ENCODE measurements at places on chromosomes 6 and 20.

DNA sequence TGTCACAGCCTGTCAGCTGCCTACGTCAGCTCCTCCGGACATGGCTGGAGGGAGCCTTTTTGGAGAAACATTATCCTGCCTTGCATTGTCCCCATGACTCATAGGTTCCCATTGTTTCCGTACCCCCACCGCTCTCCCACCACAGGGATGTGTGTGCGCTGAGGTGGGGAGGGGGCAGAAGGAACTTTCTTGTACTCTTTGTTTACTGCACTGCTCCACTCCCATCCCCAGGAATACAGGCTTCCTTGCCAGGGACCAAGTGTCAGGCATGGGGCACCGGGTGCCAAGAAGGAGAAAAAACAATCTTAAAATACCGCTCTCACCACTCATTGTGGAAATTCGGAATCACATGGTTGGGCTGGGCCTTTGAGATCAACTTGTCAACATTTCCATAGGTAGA is 51.0 kb downstream of the KCNK5 start:
- DNase-seq = no peak

GRCh38 chr6:118408863-118409262 is 139.2 kb upstream of the PLN start:
- DNase-seq = no peak

DNA sequence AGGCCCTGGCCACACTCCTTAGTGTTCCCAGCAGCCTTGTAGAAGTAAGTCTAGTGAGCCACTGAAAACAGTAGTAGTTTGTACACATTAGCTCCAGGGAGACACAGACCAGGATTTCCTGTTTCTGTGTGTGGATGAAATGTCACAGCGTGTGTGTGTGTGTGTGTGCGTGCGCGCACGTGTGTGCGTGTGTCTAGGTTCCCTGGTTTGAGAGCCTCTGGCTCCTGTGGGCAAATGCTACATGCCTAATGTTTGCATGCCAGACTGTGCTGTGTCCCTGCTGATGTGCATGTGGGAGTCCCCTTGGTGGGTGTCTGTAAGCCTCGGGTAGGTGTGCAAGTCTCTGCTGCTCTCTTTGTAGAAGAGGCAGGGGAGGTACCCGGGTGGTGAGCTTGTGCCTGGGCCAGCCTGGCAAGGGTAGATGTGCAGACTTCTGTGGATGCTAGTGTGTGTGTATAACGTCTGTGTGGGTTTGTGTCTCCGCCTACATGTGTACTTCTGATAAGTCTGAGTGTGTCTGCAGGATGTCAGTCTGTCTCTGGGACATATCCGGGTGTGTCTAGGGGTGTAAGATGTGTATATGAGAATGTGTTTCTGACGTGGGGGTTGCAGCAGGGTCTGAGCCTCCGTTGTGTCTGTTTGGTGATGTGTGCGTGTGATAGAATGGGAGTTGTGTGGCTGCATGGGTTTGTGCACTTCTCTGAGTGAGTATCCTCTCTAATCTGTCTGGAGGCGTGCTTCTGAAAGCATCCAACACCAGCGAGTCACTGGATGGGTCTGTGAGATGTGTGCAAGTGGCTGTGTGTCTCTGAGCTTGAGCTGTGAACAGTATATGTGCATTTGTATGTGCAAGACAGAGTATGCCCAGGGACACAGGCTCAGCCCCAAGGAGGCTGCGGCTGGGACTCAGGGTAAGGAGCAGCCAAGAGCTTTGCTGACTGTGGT is 19.0 kb upstream of the TLDC2 start:
- DNase-seq = peak; percentile 37

- DNase-seq = no peak
These were observed 55.0 kb upstream of the DACT2 start for GRCh38 chr6:168374541-168375071.

DNA sequence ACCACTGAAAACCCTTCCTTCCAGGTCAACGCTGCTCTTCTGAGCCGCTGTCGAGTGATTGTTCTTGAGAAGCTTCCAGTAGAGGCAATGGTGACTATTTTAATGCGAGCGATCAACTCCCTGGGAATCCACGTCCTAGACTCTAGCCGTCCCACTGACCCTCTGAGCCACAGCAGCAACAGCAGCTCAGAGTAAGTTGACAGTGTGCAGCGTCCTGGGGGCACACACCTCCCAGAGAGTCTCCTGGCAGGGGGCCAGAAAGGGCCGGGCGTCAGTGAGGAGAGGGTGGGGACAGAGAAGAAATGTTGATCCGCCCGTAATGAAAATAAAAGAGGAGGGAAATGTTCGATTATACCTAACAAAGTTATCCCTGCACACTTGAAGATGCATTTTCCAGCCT is 5.0 kb downstream of the WRNIP1 start:
- DNase-seq = no peak

GRCh38 chr6:98845211-98846020 is 11.0 kb downstream of the POU3F2 start:
- peak; percentile 53 for DNase-seq

GRCh38 chr6:110342759-110343158 is 15.4 kb downstream of the METTL24 start:
- no peak for DNase-seq

- no peak for DNase-seq
These were observed 3.6 kb downstream of the DOP1A start for GRCh38 chr6:83071023-83071422.

DNA sequence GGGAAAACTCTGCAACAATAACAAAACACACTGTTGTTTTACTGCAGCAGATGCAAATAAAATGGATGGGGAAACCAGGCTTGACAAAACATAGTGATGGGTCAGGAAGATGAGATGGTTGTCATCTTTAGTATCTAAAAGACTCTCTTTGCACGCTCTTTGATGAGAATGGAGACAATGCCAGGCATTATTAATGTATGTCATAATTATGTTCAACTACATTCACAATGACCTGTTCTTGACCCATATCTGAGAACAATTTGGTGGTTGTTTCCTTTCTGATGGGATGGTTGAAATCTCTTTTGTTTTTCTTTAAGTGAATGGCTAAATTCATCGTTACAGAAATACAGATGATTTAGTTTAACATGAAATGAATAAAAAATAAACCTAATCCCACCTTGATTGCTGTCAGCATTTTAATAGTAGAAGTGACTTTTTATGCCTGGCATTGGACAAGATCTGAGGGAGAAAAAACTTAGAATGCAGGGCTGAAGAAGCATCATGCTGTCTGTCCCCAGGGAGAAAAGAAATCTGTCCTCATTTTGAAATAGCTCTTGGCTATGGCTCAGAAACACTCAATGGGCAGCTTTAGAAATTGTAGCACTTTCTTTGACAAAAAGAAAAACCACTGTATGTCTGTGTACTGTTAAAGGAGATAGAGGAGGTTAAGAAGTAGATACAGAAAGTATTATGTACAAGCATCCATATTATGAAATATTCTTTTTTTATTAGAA is 12.4 kb upstream of the GRIK2 start:
- DNase-seq = no peak

GRCh38 chr20:47468290-47469050 is 33.2 kb upstream of the NCOA3 start:
- peak; percentile 35 for DNase-seq

- DNase-seq = no peak
These were observed 12.1 kb downstream of the DDRGK1 start for GRCh38 chr20:3192226-3193015.

DNA sequence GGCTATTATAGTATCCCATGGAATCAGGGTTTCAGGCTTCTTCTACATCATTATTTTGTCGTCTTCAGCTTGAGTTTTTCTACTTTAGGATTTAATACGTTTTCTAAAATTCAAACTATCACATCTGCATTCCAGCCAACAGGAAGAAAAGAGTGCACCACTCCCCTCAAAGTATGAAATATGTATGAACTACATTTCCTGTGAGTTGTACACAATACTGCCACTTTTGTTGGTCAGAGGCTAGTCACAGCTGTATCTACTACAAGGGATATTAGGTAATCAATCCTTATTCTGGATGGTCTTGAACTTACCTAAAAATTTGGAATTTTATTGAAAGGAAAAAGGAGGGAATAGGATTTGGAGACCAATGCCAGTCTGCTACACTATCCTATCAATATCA is 235.6 kb upstream of the TBX18 start:
- no peak for DNase-seq

GRCh38 chr6:14822679-14823078 is 423.2 kb upstream of the JARID2 start:
- DNase-seq = no peak

DNA sequence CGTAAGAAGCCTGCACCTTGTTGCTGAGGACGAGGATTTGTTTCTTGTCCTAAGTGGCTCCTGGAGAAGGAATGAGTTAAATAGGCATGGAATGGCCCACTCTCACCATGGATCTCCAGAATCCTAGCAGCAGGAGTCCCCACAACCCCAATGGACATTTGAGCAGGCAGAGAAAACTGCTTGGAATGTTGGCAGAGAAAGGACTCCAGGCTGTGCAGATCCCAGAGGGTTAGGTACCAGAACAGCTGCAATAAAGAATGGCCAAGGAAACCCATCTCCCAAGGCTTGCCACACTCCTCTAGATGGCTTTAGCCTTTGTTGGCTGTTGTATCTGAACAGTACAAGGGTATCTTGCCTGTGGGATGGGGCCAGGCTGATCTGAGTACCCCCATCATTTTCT is 1415.7 kb upstream of the ADGRB3 start:
- no peak for DNase-seq

GRCh38 chr6:44735630-44735963 is 348.1 kb downstream of the CDC5L start:
- no peak for DNase-seq

DNA sequence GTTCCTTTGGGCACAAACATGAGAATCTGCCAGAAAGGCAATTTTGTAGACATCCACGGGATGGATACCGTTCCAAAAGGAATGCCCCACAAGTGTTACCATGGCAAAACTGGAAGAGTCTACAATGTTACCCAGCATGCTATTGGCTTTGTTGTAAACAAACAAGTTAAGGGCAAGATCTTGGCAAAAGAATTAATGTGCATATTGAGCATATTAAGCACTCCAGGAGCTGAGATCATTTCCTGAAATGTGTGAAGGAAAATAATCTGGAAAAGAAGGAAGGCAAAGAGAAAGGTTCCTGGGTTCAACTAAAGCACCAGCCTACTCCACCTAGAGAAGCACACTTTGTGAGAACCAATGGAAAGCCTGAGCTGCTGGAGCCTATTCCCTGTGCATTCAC is 103.9 kb upstream of the ARG1 start:
- no peak for DNase-seq

DNA sequence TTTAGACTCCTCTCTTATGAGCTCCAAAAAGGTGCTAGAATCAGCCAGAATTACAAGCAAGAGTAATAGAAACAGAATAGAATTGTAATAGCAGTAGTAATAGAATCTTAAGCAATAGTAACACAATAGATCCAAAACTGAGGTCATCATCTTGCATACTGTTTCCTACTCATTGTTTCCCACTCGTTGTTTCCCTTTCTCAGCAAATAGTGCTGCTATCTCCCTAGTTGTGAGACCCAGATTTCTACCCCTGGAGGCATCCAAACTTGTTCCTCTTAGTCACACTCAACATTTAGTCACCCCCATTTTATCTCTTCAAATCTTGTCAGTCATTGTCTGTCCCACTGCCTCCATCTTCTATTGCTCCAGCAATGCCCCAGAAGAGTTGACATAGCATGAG is 356.9 kb upstream of the MARCKS start:
- DNase-seq = no peak

GRCh38 chr20:39089029-39089428 is 126.9 kb downstream of the DHX35 start:
- DNase-seq = no peak

GRCh38 chr6:116472706-116473105 is 11.5 kb downstream of the CALHM6 start:
- DNase-seq = no peak

GRCh38 chr6:109421184-109421583 is 19.2 kb downstream of the PPIL6 start:
- DNase-seq = no peak

GRCh38 chr20:33015114-33015484 is 7.6 kb downstream of the BPIFB2 start:
- no peak for DNase-seq

DNA sequence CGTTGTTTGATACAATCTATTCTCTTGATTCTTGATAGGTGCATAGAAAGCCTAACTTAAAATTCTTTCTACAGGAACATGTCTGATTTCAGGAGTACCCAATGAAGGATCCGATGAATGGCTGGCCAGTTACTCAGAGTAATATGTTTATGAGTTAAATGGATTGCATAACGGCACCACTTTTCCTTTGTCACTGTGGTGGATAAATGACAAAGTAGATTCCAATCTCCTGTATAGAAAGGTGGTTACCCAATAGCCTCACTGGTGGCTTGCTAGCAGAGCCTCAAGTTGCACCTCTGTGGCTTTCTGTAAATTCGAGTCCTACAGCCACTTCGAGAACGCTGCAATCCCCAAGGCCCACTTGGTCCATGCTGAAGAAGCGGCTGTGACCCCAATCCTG is 28.4 kb downstream of the LHFPL5 start:
- DNase-seq = no peak

DNA sequence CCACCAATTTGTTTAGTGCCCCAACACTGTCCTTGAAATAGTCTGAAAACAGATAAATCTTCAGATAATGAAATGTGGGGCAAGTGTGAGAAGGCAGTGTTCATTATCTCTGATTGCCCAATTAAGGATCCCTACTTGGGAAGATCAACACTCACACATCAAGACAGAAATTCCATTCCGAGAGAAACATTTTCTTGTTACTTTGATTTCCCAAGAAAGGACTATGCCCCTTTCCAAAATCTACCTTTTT is 16.2 kb downstream of the HMGN4 start:
- no peak for DNase-seq

- DNase-seq = no peak
These were observed 101.6 kb downstream of the RAMACL start for GRCh38 chr6:166484863-166485262.

- no peak for DNase-seq
These were observed 34.3 kb upstream of the TCF21 start for GRCh38 chr6:133854364-133855275.

GRCh38 chr6:109772883-109773431 is 81.9 kb downstream of the FIG4 start:
- no peak for DNase-seq

DNA sequence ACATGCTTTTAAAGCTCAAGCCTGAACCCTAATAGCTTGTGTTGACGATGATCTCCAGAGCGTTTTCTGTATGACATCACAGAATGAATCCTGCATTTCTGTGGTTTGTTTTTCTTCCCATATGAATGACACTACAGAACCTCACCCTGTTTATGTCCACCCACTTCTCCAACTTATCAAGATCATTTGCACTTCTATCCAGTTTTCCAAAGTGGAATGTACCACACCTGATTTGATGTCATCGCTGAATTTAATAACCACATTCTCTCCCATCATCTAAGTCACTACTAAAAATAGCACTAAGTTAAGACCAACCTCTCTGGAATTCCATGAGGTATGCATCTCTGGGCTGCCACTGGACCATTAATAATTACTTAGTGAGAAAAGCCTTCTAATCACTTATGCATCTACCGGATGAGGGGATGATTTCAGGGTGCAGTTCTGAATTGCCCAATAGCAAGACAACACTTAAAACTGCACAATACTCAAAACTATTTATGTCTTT is 33.3 kb upstream of the CITED2 start:
- no peak for DNase-seq

- no peak for DNase-seq
These were observed 851 bp downstream of the SNX5 start for GRCh38 chr20:17967521-17968365.
